ENCODE measurements at places on chromosomes 13 and 19.

GRCh38 chr19:991174-991931, 7.2 kb downstream of the WDR18 start:
- DNase-seq = no peak

GRCh38 chr19:35757231-35757748, 461 bp upstream of the HSPB6 start:
- DNase-seq = peak; percentile 94

DNA sequence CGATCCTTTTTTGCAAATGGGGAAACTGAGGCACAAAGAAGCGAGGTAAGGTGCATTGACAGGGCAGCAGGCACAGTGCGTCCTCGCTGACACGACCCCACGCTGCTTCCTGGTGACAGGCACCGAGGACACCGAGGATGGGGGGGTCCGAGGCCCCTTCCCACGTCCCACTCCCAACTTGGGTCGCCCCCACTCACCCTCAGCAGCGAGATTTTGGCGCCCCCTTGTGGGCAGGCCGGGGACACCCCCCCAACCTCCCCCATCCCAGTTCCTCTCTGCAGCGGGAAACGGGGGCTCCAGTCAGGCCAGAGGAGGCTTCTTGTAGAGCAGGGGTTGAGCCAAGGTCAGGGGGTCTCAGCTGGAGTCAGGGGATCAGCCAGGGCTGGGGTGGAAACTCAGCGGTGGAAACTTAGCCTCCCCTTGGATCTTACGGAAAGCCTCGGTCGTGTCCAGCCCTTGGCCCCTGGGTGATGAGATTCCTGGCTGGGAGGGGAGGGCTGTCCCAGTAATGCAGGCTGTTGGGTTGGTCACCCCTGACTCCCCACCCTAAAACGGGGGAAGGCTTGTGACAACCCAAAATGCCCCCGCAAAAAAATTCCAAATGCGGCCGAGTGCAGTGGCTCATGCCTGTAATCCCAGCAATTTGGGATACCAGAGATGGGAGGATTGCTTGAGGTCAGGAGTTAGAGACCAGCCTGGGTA, 8.2 kb downstream of the SMIM24 start:
- DNase-seq = no peak

DNA sequence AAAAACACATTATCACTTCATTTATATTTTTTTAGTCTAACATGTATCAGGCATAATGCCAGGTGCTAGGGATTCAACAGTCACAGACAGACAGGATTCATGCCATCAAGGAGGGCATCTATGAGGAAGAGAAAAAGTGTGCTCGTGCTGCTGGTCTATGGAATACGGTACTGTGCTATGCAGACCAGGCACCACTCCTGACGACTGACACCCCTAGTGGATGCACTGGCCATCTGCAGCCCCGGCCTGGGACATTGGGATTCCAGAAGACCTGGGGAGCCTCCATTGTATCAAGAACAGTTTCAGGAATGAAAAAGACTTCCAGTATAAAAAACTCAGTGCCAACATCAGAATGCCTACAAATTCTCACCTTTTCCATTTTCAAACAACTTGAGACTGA, 94.0 kb downstream of the KLF12 start:
- peak; percentile 31 for DNase-seq

DNA sequence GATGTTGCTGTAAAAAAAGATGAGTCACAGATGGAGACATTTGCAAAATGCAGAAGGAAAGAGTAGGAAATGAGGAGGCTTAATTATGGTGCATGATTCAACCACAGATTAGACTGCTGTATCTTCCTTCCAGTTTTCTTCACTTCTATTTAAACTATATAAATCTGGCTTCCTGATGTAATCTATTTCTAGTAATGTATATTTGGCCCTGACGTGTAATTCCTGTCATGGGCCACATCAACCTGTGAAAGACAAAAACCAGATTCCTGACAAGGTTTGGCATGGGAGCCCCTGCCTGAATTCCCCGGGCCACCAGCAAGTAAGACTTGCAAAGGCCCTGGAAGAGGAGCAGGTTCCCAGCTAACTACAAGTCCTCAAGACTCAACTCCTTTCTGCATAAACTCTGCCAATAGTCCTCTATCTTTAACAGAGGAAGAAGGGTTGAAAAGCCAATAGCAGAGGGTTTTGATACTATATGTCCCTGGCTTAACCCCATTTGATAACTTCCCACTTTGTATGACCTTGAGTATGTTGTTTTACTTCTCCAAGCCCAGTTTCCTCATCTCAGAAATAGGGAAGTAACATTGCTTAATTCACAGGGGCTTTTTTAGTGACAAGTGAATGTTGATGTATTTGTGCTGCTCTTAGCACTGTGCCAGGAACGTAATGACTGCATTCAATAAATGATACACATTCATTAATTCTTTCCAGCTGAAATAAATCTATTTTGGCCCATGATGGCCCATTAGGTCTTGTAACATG, 172.7 kb downstream of the SPRY2 start:
- no peak for DNase-seq

GRCh38 chr13:32650705-32651311, 64.6 kb downstream of the PDS5B start:
- peak; percentile 50 for DNase-seq

GRCh38 chr19:16566161-16566560, 6.1 kb downstream of the SLC35E1 start:
- DNase-seq = no peak

- no peak for DNase-seq
These were observed 34.6 kb upstream of the CD177 start for GRCh38 chr19:43318796-43319314.

- DNase-seq = no peak
These were observed 2.2 kb upstream of the LSR start for GRCh38 chr19:35246466-35247092.

DNA sequence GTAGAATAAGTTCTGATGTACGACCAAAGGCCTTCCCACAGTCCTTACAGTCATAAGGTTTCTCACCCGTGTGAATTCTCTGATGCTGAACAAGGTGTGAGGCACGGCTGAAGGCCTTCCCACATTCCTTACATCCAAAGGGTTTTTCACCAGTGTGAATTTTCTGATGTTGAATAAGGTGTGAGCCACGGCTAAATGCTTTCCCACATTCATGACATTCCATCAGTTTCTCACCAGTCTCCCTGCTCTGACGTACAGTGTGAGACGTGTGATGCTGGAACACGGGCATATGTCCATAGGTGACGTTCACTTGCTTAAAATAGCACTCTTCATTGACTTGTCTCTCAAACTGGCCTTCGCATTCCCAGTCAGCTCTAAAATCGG, 31.0 kb upstream of the COX7A1 start:
- DNase-seq = no peak

GRCh38 chr19:18265582-18265981, 8.7 kb downstream of the IQCN start:
- DNase-seq = no peak

GRCh38 chr19:43152214-43152613, 34.1 kb downstream of the PSG5 start:
- no peak for DNase-seq

DNA sequence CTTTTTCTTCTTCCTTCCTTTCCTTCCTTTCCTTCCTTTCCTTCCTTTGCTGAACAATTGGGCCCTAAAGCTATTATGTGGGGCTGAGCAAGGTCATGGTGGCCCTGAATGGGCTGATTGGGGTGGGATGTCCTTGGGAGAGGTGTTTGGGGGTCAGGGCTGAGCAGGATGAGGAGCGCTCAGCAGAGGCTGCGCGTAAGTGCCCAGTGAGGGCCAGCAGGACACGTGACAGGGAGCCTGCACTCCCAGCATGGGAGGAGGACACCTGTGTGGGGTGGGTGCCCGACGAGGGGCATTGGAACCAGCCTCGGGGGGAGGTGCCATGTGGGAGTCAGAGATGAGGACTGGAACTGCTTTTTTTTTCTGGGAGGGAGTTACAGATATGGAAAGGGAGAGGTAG, 5.4 kb upstream of the LGALS7 start:
- no peak for DNase-seq

GRCh38 chr13:74200081-74200480, 65.9 kb upstream of the KLF12 start:
- no peak for DNase-seq

GRCh38 chr13:62033934-62034333, 618.3 kb upstream of the PCDH20 start:
- no peak for DNase-seq

DNA sequence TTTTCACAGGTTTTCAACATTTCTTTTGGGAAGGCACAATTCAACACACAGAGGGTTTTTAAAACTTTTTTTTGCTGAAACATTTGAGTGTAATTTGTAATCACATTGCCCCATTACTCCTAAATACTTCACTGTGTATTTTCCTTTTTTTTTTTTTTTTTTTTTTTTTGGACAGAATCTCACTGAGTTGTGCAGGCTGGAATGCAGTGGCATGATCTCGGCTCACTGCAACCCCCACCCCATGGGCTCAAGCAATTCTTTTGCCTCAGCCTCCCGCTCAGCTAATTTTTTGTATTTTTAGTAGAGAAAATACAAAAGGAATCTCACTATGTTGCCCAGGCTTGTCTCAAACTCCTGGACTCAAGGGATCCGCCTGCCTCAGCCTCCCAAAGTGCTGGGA, 14.8 kb upstream of the DNAJC15 start:
- DNase-seq = no peak

GRCh38 chr19:10870955-10871603, at the start of gene CARM1:
Gene CARM1 (plus strand): TSS chr19:10871553. CDS start chr19:10871703, 150 bp downstream.
- DNase-seq = peak; percentile 100

GRCh38 chr19:50723735-50724521, 764 bp downstream of the CLEC11A start:
- no peak for DNase-seq

DNA sequence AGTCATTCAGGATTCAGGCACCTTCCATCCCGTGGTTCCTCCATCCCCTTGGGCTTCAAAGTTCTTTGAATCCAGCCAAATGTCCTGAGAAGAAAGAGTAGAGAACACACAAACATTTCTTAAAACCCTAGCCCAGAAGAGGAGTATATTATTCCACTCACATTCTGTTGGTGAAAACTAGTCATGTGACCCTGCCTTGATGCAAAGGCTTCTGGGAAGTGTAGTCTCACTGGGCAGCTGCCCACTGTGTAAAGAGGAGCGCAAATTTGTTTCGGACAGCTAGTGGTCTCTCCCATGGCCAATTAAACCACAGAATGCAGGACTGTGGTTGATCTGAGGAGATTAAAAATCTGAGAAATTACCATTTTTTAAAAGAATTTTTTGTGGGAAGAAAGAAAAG, 304.4 kb downstream of the SUCLA2 start:
- DNase-seq = no peak

- DNase-seq = no peak
These were observed 24.1 kb downstream of the NKPD1 start for GRCh38 chr19:45136507-45137178.

DNA sequence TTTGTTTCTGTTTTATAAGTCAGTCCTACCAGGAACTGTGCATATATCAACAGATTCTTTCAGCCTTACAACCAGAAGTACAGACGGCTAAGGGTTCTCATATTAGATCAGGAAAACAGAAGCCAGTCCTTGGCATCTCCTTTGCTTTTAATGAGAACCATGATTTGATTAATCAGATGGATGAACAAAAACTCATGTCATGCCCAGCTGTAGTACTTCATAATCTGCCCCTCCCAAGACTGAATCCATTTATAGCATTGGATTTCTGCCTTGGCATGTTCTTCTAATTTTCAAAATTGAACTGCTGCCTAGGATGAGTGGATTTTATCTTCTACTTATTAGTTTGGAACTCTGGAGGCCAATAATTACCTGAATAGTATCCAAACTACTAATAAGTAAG, 617.2 kb downstream of the SLITRK5 start:
- DNase-seq = no peak

Measured in tibial artery (tissue), 4 donors.